CD4-positive, alpha-beta T cell treated with Interleukin-12 subunit alpha and Interleukin-12 subunit beta, for 1 hour (primary cell): ENCODE measurements at places on chromosomes 7 and 10.

DNA sequence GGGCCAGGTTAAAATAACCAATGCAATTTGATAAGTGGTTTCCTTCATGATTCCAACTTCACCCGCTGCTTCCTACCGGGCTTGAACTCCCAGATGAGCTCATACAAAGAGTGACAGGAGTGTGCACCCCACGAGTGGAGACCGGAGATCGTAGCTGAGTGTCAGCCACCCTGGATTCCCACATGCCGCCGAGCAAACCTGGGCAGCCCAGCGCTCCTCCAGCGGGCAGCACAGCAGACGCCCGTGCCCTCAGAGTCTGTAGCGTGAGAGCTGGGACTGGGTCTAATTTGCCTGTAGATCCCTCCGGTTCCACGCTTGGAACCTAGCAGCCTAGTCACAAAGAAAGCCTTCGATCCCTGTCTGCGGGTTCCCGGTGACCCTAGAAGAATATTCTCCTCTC lies 476.1 kb upstream of the MGMT start:
- DNase-seq: no peak

- no peak for DNase-seq
Observed at GRCh38 chr7:2350861-2351260, 3.8 kb upstream of the EIF3B start.

DNA sequence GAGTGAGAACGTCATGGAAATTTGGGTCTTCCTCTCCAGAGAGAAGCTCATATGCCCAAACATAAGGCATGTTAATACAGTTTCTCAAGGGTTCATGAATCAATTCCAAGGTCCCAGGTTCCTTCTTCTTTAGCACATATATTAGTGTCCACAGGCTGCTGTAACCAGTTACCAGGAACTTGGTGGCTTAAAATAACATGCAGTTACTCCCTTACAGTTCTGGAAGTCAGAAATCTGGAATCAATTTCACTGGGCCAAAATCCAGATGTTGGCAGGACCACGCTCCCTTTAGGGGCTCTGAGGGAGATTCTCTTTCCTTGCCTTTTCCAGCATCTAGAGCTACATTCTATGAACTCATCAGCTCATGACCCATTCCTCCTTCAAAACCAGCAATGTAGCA lies 64.8 kb downstream of the MRC1 start:
- DNase-seq: no peak

GRCh38 chr10:54958844-54959243 lies 157.8 kb upstream of the PCDH15 start:
- no peak for DNase-seq

- DNase-seq: no peak
Observed at GRCh38 chr7:37489703-37490102, 41.0 kb upstream of the ELMO1 start.

- DNase-seq: no peak
Observed at GRCh38 chr10:110827410-110827809, 44.3 kb upstream of the PDCD4 start.

DNA sequence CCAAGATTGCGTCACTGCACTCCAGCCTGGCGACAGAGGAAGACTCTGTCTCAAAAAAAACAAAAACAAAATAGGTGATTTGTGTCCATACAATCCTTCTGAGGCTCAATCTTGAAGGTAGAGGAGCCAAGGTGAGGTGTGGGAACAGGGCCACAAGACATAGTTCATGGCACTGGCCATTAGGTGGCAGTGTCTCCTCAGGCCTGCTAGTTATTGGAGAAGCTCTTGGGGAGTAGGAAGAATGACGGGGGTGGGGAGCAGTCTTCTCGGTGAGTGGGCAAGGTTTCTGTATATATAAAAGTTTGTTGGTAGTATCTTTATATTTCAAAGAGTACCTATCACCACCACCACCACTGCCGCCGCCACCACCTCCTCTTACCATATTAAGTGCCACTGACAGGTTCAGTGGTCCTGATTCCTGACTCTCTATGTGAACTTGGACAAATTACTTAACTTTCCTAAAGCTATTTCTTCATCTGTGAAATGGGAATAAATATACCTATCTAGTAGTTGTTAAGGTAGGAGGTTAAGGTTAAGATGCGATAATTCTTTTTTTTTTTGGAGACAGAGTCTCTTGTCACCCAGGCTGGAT lies 24.0 kb downstream of the CCSER2 start:
- DNase-seq: peak; percentile 73
